Kasumi-1 (cell line): ENCODE measurements at places on chromosomes 3 and 15.

DNA sequence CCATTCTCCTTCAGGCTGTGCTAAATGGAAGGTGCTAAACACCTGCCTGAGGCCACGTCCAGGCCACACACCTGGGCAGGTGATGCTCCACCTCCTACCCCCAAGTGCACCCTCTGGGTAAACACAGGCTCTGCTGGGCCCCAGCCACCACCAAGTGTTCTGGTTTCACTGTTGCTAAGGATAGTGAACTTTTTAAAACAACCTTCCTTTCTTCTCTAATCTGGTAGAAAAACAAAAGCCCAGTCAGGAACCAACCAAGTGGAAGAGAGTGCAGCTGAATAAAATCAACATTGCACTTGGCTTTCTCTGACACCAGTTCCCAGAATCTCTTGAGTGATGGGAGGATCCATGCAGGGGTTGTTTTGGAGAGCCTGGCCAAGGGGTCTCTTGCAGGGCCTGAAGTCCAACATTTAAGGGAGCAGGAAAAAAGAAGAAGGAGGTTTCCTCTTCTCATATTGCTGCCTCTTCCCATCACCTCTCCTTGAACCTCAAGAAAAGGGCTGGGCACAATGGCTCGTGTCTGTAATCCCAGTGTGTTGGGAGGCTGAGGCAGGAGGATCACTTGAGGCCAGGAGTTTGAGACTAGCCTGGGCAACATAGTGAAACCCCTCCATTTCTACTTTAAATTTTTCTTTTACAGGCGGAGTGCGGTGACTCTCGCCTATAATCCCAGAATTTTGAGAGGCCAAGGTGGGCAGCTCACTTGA is 26.2 kb upstream of the ATP13A3 start:
- DNase-seq, result no peak

DNA sequence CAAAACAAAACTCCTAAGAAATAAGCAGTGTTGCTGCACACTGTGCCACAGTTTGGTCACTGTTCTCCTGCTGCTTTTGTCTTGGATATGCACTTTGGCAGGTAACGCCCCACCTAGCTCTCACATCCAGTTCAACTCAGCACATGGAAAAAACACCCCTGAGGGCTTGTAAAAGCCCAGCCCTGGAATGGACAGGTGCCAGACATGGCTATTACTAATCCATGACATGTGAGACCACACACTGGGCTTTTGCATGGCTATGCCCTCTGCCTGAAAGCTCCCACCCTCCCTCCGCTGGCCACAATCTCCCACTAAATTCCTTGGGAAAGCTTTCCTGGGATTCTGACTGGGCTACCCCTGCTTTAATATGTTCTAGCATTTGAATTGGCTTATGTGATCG is 24.7 kb upstream of the ZBED2 start:
- no peak for DNase-seq

DNA sequence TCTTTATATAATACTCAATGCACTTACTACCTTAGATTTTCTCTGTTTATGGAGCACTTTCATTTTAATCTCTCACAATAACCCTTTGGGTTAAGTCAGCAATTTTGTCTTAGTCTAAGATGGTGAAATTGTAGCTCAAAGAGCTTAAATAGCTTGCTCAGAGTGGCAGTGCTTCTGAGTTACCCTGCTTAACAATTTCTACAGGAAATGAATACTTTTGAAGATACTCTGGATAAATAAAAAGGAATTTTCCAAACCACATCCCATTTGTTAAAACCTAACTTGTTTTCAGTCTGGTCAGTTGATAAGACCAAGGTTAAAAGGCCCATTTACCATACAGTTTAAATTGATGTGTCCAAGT is 37.2 kb downstream of the HMG20A start:
- no peak for DNase-seq

DNA sequence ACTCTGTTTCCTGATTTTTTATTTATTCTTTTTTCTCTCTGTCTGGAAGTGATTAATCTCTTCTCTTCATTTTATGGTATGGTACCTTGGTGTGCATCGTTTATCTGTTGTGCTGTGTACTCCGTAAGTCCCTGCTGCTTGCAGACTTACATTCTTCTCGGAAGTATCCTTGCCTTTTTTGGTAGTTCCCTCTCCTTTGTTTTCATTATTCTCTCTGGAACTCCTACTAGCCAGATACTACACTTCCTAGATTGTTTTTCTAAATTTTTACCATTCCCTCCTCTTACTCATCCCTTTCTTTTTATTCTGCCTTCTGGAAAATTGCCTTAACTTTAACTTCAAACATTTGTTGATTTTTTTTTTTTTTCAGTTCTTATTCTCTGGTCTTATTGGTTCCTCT is 27.2 kb downstream of the PIK3CA start:
- DNase-seq, result no peak
